ENCODE measurements at places on chromosomes 7 and 10.

DNA sequence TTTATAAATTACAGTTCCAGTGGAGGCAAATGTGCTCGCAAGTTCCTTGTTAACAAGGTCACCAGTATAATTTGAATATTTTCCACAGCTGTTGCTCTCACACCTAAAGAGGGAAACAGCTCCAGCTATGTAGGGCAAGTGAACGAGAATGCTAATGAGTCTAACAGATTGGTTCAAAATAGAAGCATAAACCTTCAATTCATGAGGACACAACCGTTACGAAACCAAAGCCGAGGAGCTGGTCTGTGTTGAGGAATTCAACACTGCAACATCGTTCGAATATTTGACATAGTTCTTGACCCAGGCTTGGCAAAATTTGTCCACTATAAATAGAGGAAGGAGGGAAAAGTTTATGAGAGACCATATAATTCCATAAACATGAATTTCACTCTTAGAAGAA, 161.3 kb downstream of the KLF6 start:
- no peak for DNase-seq

DNA sequence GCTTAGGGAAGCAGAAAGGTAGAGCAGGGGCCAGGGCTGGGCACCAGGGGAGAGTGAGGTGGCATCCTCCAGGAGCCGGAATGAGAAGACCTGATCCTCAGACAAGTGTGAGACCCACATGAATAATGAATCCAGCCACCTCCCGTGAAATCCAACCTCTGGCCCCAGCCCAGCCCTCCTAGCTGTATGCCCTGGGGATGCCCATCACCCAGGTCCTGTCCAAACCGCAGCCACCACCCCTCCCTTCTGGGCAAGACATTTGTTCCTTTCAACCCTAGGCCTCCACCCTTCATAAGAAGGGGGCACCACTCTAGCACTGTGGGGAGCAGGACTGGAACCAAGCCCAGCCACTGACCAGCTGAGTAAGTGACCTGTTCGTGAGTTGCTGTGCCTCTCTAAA, 9.7 kb downstream of the PDZD7 start:
- DNase-seq, result no peak

- no peak for DNase-seq
Observed at GRCh38 chr10:63749915-63750314, 228.7 kb downstream of the REEP3 start.

- no peak for DNase-seq
Observed at GRCh38 chr10:12938271-12938670, 63.2 kb downstream of the CCDC3 start.

GRCh38 chr7:26912338-26912737, 47.9 kb upstream of the SKAP2 start:
- DNase-seq, result no peak

DNA sequence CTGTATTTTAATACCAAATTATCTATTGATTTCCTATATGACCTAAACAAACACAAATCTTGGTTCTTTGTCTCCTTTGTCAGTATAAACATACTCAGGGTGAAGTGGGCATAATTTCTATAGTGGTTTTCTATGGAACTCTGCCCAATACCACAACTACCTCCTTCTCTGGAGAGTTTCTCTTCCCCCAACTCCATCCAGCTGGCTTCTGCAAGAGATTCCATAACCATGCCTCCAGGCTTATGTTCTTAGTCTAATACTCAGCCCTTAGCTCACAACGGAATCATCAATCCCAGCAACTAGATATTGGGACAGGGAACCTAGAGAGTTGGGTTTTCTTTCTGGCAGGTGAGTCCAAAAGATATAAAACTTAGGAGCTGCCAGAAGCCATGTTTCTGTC, 127.3 kb downstream of the TRIL start:
- DNase-seq, result no peak

DNA sequence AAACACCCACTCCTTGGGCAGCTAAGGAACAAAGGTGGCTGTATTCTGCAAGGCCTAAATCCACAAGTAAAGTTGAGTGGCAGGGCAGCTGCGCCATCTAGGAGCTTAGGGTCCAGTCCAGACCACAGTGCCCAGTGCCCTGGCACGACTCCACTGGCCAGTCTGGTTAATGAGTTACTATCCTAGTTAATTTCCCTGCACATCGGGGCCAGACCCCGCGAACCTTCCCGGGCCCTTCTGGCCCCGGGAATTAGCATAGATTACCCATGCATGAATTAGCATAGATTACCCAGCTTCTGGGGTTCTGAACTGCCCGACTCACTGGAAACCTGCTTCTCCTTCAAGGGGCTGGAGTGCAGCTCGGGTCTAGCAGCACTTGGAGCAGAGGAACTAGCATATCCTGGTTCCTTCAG, 3.2 kb upstream of the EMX2 start:
- no peak for DNase-seq

GRCh38 chr10:79946271-79947082, 2.4 kb downstream of the SFTPD start:
- no peak for DNase-seq

- DNase-seq, result no peak
Observed at GRCh38 chr7:55127135-55127551, 108.3 kb downstream of the EGFR start.

DNA sequence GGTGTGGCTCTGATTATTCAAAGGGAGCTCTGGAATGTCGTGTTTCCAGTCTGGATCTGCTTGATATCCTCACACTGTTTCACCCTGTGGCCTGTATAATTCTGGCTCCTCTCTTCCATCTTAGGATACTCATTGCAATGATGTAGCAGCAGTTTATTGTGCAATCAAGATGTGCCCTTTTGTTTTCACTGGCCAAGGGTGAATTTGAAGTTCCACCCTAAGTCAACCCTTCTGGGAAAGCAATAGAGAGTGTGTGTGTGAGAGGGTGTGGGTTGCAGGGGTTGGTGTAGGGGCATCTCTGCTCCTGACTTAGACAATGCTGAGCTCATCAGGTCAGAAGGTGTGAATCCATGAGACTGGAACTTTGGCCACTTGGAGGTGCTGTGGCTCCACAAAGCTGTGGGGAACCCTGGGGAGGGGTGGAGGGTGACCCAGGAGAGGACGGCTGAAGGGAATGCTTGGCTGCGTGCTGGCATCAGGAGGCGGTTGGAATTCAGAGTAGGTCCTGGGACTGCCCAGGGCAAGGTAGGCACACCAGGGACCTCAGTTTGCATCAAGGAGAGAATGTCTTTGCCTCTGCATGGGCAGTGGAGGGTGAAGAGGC, 118.0 kb upstream of the PRSS58 start:
- DNase-seq, result peak; percentile 66

DNA sequence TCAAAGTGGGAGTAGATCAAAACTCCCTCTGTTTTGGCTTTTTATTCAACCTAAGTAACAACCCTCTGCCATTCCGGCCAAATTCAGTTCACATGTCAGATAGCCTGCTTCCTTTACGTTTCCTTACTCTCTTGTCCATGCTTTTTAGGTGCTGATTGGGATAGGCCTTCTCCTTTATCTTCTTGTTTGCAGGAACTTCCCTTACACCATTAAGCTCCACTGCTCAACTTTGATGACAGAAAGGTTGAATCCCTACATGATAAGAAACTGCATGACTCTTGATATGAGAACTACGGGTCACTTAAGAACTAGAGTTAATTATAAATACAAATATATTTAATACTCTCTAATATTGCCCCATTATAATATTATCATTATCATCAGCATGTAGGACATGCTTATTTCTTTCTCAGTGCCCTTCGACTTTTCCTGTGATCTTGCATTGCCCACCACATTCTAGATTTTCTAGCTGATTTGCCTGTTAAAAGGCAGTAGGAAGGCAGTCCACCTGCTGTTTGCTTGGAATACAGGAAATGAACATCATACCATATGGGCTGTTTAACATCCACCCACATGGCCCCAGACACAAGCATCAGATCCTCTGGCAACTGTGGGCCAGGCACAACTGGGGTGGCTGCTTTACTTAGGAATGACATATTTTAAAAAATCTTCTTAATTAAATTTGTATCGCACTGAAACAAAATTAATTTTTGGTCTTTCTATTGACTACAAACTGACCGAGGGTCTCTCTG, 59.7 kb upstream of the CCDC6 start:
- DNase-seq, result no peak

- DNase-seq, result no peak
Observed at GRCh38 chr10:121425623-121426022, 172.6 kb downstream of the FGFR2 start.

DNA sequence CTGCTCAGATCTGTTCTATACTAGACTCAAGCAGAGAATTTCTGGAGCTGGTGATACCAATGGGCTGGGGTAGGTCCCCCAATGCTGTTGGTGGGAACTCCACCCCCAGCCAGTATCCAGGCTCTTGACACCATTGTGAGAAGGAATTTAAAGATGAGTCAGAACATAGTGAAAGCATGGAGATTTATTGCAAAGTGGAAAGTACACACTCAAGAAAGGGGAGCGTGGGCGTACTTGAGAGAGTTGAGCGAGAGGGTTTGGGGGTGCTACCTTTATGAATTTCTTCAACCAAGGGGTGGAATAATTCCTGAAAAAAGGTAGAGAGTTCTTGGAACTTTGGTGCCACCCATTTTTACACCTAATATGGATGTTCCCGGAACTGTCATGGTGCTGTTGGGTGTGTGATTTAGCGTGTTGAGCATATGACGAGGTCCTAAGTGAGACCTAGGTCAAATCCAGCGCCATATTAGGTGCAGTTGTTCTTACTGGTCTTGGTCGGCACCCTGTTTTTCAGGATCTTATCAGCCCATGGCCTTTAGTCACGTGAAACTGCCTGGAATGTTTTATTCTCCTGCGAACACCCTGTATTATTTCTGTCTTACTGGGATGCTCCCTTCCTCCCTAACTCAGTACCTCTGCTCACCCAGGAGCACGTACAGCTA, 122.0 kb upstream of the AHR start:
- no peak for DNase-seq

DNA sequence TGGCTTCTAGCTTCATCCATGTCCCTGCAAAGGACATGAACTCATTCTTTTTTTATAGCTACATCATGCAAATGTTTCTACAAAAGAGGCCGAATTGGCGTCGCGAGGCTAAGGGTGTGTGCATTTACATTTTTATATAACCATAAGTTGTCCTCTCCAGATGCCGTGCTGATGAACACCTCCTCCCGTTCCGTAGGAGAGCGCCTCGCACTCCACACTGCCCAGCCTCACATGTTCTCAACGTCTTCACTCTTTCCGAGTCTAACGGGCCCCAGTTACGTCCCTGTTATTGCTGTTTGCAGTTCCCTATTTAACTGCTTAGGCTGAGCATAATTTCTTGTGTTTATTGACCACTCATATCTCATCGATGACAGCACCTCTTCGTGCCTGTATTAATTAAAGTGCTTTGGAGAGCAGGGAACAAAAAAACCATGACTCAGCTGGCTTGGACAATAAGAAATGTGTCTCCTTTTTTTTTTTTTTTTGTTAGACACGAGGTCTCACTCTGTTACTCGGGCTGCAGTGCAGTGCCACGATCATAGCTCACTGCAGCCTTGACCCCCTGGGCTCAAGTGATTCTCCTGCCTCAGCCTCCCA, 113.5 kb upstream of the SDK1 start:
- DNase-seq, result no peak

DNA sequence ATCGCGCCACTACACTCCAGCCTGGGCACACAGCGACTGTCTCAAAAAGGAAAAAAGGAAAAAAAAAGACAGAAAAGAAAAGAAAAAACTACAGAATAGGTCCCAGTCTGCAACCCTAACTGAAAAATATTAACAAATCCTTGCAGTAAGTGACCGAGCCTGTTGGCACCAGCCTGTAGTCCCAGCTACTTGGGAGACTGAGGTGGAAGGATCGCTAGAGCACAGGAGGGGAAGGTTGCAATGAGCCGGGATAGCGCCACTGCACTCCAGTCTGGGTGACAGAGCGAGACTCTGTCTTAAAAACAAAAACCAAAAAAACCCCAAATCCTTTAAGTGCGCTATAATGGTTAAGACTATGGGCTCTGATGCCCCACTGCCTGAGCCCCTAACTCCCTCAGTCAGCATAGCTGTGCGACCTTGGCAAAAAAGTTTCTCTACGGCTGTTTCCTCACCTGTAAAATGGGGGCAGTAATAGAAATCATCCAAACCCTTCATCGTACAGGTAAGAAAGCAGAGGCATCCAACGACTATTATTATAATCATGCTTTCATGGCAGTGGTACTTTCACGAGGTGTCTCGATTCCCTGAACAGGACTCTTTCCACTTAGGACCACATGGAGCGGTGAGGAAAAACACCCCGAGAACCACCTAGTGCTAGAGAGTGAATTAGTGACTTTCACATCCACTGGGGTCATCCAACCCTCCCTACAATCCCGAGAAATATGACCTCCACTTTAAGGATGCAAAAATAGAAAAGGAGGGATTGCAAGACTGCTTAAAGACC, 755 bp downstream of the TOMM7 start:
- DNase-seq, result peak; percentile 24

DNA sequence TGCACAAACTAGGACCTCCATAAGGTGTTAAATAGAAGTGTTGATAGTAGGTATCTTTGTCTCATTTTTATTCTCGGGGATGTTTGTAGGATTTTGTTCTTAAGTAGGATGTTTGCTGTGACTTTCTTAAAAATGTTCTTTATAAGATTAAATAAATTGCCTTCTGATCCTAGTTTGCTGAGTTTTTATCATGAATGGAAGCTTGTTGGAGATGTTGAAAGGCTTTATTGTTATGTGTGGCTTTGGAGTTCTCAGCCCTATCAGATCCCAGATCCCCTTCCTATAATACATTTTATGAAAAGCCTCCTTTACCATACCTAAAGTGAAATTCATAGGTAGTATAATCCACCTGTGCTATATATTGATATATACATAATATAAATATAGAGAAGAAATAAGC, 40.1 kb downstream of the NHLRC2 start:
- no peak for DNase-seq

DNA sequence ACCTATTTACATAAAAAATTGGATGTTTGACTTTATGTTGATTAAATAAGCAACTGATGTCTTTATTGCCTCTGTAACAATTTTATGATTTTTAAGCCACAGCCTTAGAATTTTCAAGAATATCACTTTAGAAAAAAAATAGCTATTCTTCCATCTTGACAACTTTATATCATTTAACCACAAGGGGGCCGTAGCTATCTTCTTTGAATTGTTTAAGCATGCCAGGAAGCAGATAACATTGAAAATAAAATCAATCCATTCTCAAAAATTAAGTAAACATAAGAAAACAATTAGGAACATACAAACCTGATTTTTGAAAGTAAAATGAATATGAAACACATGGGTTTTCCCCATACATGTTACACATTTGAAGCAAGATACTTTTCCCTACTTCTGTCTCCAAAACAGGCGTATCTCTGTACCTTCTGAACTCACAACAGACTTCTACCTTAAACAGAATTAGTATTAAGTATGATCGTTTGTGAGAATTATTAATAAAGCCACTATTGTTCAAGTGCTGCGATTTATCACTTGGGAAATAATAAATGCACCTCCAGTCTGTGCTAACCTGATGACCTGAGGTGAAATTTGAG, 209.0 kb downstream of the CACNA2D1 start:
- no peak for DNase-seq
